ENCODE measurements at places on chromosomes 1 and 21.

- DNase-seq, result no peak
Measured at GRCh38 chr1:45328680-45329079, 2.0 kb downstream of the HPDL start.

GRCh38 chr1:87428883-87429282 lies 100.2 kb downstream of the LMO4 start:
- no peak for DNase-seq

DNA sequence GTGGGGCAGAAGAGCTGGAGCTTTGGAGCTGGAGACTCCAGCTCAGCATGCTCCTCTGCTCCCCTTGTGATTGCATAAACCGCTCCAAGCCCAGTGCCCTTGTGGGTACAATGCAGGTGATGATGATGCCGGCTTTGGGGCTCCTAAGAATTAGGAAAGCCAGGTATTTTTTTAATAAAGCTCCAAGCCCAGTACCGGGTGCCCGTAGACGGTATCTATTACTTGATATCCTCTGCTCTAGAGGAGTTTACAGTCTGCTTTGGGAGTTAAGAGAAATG lies 27.2 kb downstream of the TENT5C start:
- DNase-seq, result no peak

GRCh38 chr1:19684677-19685076 lies 20.0 kb downstream of the HTR6 start:
- no peak for DNase-seq

GRCh38 chr1:55195521-55196233 lies 19.5 kb downstream of the USP24 start:
- DNase-seq, result no peak

DNA sequence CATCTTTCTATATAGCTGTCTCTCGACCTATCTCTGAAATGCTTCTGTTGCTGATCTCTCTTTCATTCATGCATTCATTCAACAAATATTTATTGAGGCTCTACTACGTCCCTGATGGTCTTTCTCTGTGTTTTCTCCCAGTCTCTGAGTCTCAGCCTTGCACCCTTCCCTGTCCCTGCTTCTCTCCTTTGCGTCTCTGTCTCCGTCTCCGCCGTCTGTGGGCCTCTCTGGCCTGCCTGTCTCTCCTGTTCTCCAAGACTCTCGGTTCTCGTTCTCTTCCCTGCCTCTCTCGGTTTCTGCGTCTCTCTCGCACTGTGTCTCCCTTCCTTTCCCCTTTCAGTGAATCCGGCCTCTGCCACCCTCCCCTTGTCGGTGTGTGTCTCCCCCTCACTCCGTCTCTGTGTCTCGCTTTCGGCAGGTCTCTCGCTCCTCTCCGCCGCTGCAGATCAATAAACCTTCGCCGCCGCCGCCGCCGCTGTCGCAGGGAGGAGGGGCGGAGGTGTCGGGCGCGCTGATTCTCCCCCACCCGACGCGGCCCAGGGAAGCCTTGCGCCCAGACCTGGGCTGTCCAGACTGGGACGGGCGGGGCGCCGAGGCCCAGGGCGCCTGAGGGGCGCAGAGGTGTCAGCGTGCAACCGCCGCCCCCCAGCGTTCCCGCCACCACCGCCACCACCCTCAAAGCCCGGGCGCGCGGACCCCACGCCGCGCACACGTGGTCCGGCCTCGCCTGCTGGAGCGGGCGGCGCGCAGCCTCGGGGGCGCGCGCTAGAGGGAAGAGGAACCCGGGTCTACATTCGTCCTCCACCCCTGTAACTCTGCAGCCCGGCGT lies 3.0 kb downstream of the EFNA3 start:
- DNase-seq, result peak; percentile 38

- DNase-seq, result no peak
Measured at GRCh38 chr1:156559086-156559796, 13.1 kb downstream of the IQGAP3 start.

- DNase-seq, result peak; percentile 46
Measured at GRCh38 chr1:241413386-241413785, 56.4 kb upstream of the RGS7 start.

- DNase-seq, result no peak
Measured at GRCh38 chr1:23123528-23123927, 45.1 kb downstream of the LUZP1 start.

DNA sequence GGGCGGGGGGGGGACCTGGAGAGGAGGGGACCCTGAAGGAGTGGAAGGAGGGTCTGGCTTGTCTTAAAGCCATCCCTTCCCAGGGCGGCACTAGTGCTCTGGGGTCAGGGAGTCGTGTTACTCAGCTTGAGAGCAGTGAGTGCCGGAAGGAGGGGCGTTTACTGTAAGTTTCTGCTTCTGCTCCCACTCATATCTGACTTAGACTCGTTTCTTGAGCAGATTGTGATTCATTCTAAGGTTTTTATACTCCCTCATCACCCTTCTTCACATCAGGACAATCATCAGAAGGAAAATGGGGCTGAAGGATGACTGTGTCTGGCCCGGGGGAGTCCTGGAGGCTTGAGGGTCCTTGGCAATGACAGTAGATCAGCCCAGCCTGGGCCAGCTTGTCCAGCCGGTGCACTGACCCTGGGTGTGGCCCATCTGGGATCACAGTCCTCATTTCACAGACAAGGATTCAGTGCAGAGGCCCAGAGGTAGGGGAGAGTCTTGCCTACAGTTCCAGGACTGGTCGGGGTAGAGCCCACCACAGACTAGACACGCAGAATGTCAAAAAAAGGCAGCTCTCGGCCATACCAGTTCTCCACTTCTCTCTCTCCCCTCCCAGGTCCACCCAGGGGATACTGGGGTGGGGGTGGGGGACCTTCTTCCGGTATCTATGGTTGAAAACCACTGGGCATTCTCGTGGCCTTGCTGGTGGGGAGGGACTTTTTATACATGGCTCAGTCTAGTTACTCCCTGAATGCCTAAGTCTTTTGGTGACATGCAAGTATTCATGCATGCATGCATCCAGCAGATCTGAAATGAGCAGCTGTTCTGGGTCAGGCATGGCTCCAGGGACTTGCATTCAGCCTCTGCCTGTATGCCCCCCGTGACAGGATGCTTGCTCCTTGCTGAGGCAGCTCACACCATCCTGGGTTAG lies 5.1 kb downstream of the TNFRSF8 start:
- peak; percentile 90 for DNase-seq

DNA sequence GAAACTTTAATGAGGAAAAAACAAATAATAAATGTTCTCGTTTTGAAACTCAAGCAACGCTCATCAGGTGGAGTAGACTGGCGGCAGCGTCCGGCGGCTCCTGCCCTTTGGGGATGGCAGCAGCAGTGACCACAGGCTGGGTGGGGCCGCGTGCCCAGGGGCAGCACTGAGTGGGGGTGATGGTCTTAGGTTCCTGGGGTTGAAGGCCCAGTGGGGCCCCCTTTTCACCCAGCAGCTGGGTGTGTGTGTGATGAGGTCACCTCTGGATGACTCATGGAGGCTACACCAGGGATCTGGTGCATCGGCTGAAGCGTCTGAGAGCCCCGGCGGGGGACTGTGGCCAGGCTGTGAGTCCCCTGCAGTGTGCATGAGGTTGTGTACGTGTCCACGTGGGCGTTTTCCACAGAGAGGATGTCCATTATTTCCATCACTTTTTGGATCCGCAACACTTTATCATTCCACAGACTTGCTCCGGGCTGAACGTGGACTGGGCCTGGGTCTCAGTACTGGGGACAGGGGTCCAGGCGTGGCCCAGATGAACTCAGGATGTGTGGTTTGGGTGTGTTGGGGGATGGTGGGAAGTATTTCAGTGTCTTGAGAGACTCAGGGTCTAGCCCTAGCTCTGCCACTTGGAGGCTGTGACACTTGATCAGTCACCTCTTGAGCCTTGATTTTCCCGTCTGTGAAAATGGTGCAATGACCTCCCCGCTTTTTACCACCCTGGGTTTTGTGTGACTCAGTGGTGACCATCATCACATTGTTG lies 25.6 kb downstream of the LDLRAP1 start:
- DNase-seq, result no peak

GRCh38 chr1:40315239-40315794 lies 1.8 kb downstream of the COL9A2 start:
- DNase-seq, result peak; percentile 91

DNA sequence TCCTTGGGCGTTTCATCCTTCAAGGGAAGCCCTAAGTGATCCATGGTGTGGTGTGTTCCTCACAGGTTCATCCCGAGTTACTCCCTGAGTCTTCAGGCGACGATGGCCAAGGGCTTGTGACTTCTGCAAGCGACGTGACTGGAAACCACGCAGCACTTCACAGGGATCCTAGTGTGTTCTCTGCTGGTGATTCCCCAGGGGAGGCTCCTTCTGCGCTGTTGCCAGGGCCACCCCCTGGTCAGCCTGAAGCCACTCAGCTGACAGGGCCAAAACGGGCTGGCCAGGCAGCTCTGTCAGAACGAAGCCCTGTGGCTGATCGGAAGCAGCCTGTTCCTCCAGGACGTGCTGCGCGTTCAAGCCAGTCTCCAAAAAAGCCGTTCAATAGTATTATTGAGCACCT lies 71.5 kb downstream of the VPS26C start:
- no peak for DNase-seq

- DNase-seq, result no peak
Measured at GRCh38 chr1:17883662-17884395, 128.7 kb downstream of the ACTL8 start.

DNA sequence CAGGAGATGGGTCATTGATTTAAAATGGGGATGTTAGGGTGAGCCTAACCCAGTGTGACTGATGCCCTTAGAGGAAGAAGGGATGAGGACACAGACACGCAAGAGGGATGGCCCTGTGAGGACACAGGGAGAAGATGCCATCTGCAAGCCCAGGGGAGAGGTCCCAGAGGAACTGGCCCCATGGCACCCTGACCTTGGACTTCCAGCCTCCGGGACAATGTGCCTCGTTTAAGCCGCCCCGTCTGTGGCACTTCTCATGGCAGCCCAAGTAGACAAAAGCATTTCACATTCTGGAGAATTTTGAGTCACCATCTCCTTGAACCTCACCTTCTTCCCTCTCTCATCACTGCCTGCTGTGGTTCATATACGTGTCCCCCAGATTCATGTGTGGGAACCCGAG lies 20.1 kb upstream of the PCBP3 start:
- no peak for DNase-seq

GRCh38 chr1:198124673-198125072 lies 32.1 kb upstream of the NEK7 start:
- no peak for DNase-seq

DNA sequence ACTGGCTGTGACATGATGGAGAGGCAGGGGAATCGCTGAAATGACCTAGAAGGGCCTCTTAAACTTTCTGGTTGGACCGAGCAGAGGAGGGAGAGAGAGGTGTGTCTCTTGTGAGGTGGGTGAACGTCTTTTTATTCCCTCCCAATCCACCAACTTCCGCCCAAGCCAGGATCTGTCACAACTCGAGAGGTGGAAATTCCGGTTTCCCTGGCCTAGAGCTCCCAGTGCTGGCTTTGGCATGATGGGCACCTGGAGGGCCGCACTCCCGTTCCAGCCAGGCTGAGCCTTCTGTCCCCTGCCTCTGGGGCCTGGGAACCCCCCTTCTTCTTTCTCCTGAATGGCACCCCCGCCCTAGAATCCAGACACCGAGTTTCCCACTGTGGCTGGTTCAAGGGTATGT lies at the start of gene SEMA4A:
Gene SEMA4A (plus strand): TSS at position 224 of the 400 bp plus-strand sequence. CDS start 994 bp downstream, outside the sequence.
- DNase-seq, result no peak

All from activated CD4-positive, alpha-beta T cell treated with anti-CD3 and anti-CD28 coated beads, Interleukin-2, Interleukin-6, amounts not matched to agents 100 ng/mL and 50 ng/mL, durations not matched to agents 16 hours and 8 hours (primary cell).